Transverse colon (tissue), 4 donors: ENCODE measurements at places on chromosomes 1 and 21.
A peak's percentile ranks its signal among the peaks of the same experiment; 100 is the strongest.

DNA sequence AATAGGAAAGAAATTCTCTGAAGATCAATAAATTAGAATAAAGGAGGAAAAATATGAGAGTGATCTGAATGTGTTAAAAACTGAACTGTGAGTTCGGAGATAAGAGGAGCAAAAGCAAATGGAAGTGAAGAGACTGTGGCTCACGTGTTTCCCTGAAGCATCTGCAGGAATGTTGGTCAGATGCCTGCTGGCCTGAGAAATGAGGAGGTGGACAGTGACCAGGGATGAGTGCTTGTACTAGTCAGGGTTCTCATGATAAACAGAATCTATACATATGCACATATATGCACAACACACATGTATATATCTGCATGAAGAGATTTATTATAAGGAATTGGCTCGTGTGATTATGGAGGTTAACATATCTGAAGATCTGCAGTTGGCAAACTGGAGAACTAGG is 103.4 kb upstream of the TIAM1 start:
- DNase-seq, result no peak
- no peaks in the 10 kb centered on the region for H3K36me3 ChIP-seq
- no peak overlapping the region for H3K4me3 ChIP-seq
- H3K27me3 ChIP-seq, result no peaks in the 10 kb centered on the region
- no peaks in the 10 kb centered on the region for H3K4me1 ChIP-seq

GRCh38 chr1:156146769-156147405 is 6.5 kb upstream of the SEMA4A start:
- H3K36me3 ChIP-seq, result no peaks in the 10 kb centered on the region
- H3K4me3 ChIP-seq, result no peak overlapping the region
- no peaks in the 10 kb centered on the region for H3K27me3 ChIP-seq
- no peak for DNase-seq
- H3K27ac ChIP-seq, result no peak overlapping the region

DNA sequence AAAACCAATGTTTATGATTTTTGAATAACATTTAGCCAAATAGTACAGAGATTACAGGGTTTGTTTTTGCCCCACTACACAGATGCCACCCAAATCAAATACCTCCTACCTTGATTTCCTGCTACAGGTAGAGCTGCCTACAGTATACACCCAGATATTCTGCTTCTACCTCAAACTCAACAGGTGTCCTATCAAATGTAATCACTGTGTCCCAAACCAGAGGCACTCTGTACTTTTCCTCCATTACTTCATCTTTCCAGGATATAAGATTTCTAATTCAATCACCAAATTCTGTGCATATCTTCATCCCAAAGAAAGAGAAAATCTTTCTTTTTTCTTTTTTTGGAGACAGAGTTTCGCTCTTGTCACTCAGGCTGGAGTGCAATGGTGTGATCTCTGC is 9.6 kb downstream of the PUM1 start:
- H3K36me3 ChIP-seq, result peaks cover 9% of the 10 kb centered on the region
- no peak overlapping the region for H3K4me3 ChIP-seq
- no peak for DNase-seq

GRCh38 chr1:246134789-246135188 is 372.3 kb downstream of the SMYD3 start:
- no peaks in the 10 kb centered on the region for H3K4me1 ChIP-seq
- no peak overlapping the region for H3K27ac ChIP-seq
- no peak for DNase-seq
- H3K36me3 ChIP-seq, result no peaks in the 10 kb centered on the region

DNA sequence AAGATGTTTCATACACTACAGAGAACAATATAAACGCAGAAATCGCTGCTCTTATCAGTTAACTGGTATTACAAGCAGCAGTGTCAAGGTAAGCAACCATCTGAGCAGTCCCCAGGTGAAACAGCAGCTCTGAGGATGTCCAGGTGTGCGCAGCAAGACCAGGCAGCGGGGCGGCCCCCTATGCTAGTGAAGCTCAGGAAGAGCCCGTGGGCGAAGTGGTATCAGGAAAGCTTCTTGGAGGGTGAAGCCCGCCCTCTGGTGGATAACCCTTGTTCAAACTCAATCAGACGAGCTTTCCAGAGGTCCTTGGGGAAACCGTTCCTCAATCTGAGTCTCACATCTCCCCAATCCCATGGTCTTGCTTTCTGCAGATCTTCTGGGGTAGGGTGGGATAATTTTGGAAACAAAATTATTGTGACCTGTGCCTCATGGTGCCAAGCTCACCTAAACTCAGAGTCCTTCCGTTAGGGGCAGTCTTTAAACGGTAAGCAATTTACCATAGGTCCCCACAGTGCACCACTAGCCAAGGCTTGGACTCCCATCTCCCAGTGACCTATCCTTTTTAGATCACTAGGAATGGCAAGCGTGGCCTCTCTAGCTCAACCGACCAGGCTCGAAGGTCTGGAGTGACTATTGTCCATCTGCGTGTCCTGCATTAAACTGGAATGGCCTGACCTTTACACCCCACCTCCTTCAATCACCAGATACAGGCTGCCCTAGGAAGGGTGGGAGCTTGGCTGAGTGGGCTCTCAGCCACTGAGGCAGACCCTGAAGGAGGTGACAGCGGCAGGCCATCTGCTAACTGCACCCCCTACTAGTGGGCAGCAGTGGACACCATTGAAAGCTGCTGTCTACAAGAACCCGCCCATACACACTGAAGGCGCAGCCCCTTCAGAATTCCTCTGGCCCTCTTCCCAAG is 13.6 kb upstream of the FAM110D start:
- no peaks in the 10 kb centered on the region for H3K36me3 ChIP-seq
- H3K4me1 ChIP-seq, result no peaks in the 10 kb centered on the region
- H3K4me3 ChIP-seq, result no peak overlapping the region

GRCh38 chr1:22597301-22597965 is 34.1 kb downstream of the EPHA8 start:
- no peak overlapping the region for H3K27ac ChIP-seq
- no peaks in the 10 kb centered on the region for H3K36me3 ChIP-seq
- no peak for DNase-seq
- peaks cover 72% of the 10 kb centered on the region for H3K27me3 ChIP-seq
- no peak overlapping the region for H3K4me3 ChIP-seq
- H3K4me1 ChIP-seq, result no peaks in the 10 kb centered on the region

DNA sequence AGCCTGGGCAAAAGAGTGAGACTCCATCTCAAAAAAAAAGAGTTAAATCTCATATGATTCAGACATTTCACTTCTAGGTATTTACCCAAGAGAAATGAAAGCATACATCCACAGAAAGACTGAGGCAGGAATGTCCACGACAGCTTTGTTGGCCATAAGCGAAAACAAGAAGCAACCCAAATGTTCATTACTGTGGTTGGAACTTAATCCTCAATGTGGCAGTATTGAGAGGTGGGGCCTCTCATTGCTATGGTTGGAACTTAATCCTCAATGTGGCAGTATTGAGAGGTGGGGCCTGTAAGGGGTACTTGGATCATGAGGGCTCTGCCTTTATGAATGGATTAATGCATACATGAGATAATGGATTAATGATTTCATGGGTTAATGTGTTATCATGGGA is 15.2 kb downstream of the C21orf58 start:
- no peak overlapping the region for H3K27ac ChIP-seq
- H3K4me3 ChIP-seq, result no peak overlapping the region
- no peaks in the 10 kb centered on the region for H3K36me3 ChIP-seq

GRCh38 chr1:71689635-71690034 is 592.7 kb downstream of the NEGR1 start:
- H3K27ac ChIP-seq, result no peak overlapping the region
- H3K4me1 ChIP-seq, result no peaks in the 10 kb centered on the region

- no peak overlapping the region for H3K4me3 ChIP-seq
- no peak for DNase-seq
- H3K36me3 ChIP-seq, result no peaks in the 10 kb centered on the region
- H3K27ac ChIP-seq, result peak overlapping the region; percentile 17
- H3K27me3 ChIP-seq, result no peaks in the 10 kb centered on the region
Measured at GRCh38 chr1:225580238-225581099, 72.5 kb downstream of the ENAH start.

- peaks cover 11% of the 10 kb centered on the region for H3K4me1 ChIP-seq
- H3K27me3 ChIP-seq, result peaks cover 99% of the 10 kb centered on the region
- no peaks in the 10 kb centered on the region for H3K36me3 ChIP-seq
Measured at GRCh38 chr1:220891224-220892085, 12.2 kb downstream of the HLX start.

DNA sequence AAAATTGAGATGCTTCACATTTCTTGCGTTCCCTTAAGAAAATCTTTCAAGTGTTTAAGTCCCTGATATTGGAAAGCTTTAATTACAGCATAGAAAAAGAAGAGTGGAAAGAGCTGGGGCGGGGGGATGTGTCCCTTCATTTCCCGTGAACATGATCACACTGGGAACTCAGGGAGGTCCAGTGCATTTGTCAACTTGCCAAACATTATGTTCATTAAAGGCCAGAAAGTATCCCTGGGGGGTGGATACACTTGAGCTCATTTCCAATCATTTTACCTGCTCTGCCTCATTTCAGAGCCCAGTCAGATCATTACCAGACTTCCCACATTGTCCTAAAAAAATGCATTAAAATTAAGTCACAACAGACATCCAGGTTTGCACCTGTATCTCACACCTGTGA is 123.6 kb upstream of the KCNJ15 start:
- no peak overlapping the region for H3K27ac ChIP-seq
- no peaks in the 10 kb centered on the region for H3K36me3 ChIP-seq
- no peaks in the 10 kb centered on the region for H3K4me1 ChIP-seq
- peaks cover 30% of the 10 kb centered on the region for H3K27me3 ChIP-seq

DNA sequence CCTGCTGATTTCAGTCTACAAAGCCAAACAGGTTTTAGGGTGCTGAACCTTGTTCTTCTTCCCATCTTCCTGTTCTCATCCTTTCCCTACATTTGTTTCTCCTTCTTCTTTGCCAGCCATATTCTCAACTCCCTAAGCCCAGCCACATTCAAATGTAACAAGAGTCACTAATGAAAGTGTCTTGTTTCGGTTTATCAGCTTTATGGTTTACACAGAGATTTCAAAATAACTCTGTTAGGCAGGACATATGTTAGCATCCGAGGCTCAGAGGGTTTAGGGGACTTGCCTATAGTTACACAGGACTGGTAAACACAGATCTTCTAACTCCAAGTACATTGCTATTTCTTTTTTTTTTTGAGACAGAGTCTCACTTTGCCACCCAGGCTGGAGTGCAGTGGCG is 61.3 kb downstream of the NDUFS5 start:
- peaks cover 20% of the 10 kb centered on the region for H3K27me3 ChIP-seq
- no peak for DNase-seq
- peaks cover 4% of the 10 kb centered on the region for H3K4me1 ChIP-seq
- peak overlapping the region; percentile 66 for H3K27ac ChIP-seq

GRCh38 chr1:37846647-37847339 is 12.6 kb downstream of the MTF1 start:
- peak overlapping the region; percentile 58 for H3K27ac ChIP-seq
- no peaks in the 10 kb centered on the region for H3K27me3 ChIP-seq
- peaks cover 3% of the 10 kb centered on the region for H3K4me1 ChIP-seq
- no peak for DNase-seq
- H3K36me3 ChIP-seq, result no peaks in the 10 kb centered on the region

GRCh38 chr1:151907363-151908139 is 1.8 kb downstream of the THEM4 start:
- peaks cover 7% of the 10 kb centered on the region for H3K4me1 ChIP-seq
- no peaks in the 10 kb centered on the region for H3K36me3 ChIP-seq
- DNase-seq, result no peak
- no peaks in the 10 kb centered on the region for H3K27me3 ChIP-seq
- H3K27ac ChIP-seq, result no peak overlapping the region
- H3K4me3 ChIP-seq, result no peak overlapping the region

GRCh38 chr1:236009191-236009590 is 55.7 kb downstream of the NID1 start:
- peak overlapping the region; percentile 49 for H3K27ac ChIP-seq
- no peak for DNase-seq
- no peak overlapping the region for H3K4me3 ChIP-seq
- no peaks in the 10 kb centered on the region for H3K4me1 ChIP-seq

GRCh38 chr1:230292689-230293389 is 133.3 kb downstream of the PGBD5 start:
- H3K4me3 ChIP-seq, result no peak overlapping the region
- no peaks in the 10 kb centered on the region for H3K4me1 ChIP-seq
- no peaks in the 10 kb centered on the region for H3K36me3 ChIP-seq
- H3K27me3 ChIP-seq, result peaks cover 15% of the 10 kb centered on the region
- DNase-seq, result no peak

- no peaks in the 10 kb centered on the region for H3K27me3 ChIP-seq
- no peaks in the 10 kb centered on the region for H3K4me1 ChIP-seq
- H3K4me3 ChIP-seq, result no peak overlapping the region
- no peaks in the 10 kb centered on the region for H3K36me3 ChIP-seq
Measured at GRCh38 chr1:15459771-15460707, 3.5 kb downstream of the CELA2A start.

DNA sequence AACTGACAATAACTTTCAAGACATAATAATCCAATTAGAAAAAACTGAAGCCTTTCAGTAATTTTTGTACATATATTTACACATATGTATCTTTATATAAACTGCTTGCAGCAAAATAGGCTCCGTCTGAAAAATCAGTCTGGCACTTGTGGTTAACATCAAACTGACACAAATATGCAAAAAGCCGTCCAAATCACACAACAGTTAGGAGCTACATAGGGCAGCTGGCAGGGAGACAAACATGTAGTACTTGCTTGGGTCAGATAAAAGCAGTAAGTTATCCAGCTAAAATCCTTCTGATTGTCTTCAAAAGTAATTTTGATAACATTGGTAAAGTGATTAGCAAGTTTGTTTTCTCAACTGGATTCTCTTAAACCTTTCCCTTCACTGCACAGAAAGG is 14.7 kb upstream of the GUCA2A start:
- no peaks in the 10 kb centered on the region for H3K27me3 ChIP-seq
- DNase-seq, result no peak
- H3K36me3 ChIP-seq, result no peaks in the 10 kb centered on the region
- no peak overlapping the region for H3K27ac ChIP-seq
- H3K4me1 ChIP-seq, result no peaks in the 10 kb centered on the region
- H3K4me3 ChIP-seq, result no peak overlapping the region

DNA sequence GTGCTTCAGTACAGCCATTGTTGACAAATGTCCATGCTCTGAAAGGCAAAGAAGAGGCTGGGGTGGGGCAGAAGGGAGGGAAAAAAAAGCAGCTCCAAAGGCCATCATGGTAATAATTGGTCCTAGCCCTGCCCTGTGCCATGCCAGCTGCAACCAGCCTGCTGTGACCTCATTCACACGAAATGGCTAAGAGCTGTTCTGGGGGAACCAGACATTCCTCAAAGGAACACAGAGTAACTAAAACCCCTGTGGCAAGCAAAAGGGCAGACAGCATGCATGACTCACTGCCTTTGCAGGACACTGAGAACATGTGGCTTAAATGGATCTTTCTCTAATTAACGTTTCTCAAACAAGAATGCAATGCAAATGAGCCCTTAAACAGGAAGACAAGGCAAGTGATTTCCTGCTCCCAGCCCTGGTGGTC is 42.3 kb downstream of the STYXL2 start:
- H3K4me3 ChIP-seq, result no peak overlapping the region
- H3K36me3 ChIP-seq, result no peaks in the 10 kb centered on the region
- DNase-seq, result peak; percentile 39
- H3K4me1 ChIP-seq, result peaks cover 9% of the 10 kb centered on the region
